Stimulated activated CD8-positive, alpha-beta memory T cell treated with anti-CD3 and anti-CD28 coated beads, Interleukin-7, amount 100 ng/mL, for 1 hour (primary cell): ENCODE measurements at places on chromosomes 12 and 14.

DNA sequence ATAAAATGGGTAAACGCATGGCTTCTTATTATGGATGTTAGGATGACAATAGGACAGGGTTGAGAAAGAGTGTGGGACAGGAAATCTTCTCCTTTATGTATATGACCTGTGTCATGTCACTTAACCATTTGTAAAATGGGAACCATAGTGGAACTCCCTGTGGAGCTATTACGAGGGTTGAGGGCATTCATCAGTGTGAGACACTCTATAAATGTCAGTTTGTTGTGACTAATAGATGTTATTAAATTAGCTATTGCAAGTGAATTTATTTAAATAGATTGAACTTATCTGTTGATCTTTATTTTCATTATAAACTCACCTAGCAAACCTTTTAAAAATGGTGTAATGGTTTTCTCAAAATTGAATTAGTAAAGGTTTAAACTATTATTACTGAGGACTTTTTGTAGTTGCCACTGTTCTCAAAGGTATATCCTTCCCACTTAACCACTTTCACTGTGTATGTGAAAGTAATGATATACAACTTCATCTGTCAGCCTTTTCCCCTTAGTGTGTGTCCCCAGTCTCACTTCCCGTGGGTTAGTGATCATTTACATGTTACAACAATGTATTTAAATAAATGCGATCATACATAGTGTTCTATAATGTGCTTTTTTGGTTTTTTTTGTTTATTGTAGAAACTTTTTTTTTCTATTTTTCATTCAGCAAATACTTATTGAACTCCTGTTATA is 17.1 kb downstream of the HELB start:
- DNase-seq, result no peak

DNA sequence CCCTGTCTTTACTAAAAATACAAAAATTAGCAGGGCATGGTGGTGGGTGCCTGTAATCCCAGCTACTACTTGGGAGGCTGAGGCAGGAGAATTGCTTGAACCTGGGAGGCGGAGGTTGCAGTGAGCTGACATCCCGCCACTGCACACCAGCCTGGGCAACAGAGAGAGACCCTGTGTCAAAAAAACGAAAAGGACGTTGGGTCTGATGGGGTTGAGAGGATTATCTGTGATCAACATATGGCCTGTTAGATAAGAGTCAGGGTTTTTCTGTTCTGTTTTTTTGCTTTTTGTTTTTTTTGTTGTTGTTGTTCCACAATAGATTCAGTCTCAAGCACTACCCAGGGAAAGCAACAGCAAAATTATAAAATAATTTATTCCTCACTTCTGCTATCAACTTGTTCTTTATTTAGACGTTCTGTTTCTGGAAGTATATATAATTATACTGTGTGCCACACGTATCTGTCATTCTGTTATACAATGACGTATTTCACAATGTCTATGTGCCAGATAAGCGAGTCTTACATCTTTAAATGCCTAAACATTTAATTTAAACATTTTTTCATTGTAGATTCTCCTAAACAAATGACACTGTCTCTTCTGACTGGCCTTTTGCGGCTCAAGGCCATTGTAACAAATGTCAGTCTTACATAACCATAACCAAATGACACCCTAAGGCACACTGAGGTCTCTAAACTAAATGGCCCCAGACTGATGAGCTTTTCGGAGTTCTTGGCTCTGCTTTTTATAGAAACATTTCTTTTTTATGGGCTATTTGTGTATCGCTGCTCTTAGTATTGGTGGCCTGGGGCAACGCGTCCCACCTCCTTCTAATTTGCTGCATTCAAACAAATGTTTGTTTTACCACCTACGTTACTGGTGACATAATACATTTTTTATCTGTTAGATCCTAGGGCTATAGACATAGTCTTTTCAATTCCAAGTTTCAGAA is 7.2 kb upstream of the P2RX4 start:
- DNase-seq, result no peak

DNA sequence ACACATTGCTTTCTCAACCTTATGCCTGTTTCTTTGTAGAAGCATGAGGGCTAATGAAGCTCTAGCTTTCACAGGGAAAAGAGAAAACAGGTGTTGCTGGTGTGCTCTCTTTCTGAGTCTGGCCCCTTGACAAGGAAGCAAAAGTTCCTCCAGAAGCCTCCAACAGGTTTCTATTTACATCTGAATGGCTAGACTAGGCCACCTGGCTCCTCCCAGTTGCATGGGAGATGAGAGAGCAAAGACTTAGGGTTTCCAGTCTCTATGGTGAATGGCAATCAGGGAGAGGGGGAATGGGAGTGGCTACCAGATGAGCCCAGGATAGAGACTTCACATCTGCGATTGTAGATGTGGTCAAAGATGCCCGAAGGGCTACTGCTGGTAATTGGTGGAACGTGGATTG is 138.1 kb upstream of the PLXNC1 start:
- no peak for DNase-seq

GRCh38 chr12:41348198-41348597 is 160.1 kb downstream of the PDZRN4 start:
- no peak for DNase-seq

GRCh38 chr12:15767301-15767700 is 21.9 kb downstream of the EPS8 start:
- DNase-seq, result no peak

DNA sequence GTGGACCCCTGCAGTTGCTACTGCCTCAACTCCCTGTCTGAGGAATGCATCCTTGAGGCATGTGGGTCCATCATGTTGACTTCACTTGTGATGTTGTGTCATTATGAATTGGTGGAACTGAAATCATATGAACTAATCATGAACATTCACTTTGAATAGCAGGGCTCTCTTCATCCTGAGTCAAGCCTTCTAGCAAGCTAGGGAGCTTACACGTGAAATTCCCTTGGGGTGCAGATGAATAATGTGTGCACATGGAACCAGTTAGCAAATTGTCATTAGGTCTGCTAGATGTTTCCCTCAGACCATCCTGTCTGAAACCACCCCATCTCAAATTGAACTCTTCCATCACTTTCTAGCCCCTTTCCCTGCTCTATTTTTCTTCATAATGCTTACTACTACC is 3.6 kb downstream of the COQ6 start:
- DNase-seq, result no peak

DNA sequence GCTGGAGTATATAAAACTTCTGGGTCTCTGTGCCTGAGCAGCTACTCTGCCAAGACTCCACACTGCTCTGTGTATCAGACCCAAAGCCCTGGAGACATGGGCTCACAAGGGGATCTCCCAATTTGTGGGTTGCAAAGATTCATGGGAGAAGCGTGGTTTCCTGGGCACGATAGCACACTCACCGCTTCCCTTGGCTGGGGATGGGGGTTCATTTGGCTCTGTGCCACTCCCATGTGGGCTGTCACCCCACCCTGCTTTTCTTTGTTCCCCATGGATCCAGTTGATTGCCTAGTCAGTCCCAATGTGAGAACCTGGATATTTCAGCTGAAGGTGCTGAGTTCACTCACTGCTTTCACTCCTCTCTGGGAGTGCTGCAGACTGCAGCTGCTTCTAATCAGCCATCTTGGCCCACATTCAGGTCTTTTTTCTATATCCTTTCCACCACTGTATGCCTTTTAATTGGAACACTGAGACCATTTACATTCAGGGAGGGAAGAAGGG is 40.0 kb upstream of the PCNX4 start:
- no peak for DNase-seq

- DNase-seq, result no peak
These were observed 4.0 kb downstream of the PTGER2 start for GRCh38 chr14:52318062-52318461.

DNA sequence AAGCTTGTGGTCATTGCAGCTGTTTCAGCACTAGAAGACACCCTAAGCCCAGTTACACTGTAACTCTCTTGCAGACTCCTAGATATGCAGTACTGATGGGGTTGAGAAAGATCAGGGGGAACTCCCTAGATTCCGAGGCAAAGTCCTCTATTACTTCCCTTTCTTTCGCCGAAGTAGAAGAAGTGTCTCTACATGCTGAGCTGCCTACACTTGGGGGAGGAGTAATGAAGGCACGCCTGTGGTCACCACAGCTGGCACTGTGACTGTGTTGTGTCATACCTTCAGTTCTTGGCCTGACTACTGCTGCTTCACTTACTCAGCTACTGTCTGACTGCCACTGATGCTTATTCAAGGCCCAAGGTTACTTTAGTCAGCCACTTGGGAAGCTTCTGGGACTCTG is 35.1 kb upstream of the RPL10L start:
- no peak for DNase-seq

DNA sequence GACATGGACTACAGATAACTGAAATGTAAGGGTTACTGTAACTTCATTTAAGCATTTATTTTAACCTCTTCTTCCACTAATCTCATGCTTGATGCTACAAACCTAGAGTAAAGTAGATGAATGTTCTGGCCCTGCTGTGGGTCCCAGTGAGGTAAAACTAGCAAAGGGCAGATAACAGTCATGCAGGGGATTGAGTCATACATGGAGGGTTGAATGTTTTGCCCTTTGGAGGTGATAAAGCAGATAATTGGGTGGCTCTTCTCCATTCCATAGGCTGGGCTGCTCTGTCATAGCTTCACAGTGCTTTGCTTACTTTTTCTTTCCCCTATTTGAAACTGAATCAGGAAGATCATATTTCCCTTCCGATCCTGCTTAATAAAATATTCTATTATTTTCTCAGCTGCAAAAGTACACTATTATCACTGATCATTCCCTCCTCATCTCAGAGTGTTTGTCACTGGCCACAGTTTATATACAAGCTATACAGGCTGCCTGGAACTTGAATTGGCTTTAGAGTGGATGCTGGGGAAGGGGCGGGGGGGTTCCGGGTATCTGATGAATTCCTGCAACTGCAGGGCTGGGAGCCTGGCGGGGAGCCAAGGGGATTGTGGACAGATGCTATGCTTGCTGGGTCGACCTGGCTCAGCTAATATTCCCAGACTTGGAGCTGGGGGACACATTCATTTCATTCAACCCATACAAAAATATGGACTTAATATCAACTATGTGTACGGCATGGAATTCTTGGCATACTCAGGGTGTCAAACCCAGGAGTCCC is 235.1 kb downstream of the NRXN3 start:
- no peak for DNase-seq

DNA sequence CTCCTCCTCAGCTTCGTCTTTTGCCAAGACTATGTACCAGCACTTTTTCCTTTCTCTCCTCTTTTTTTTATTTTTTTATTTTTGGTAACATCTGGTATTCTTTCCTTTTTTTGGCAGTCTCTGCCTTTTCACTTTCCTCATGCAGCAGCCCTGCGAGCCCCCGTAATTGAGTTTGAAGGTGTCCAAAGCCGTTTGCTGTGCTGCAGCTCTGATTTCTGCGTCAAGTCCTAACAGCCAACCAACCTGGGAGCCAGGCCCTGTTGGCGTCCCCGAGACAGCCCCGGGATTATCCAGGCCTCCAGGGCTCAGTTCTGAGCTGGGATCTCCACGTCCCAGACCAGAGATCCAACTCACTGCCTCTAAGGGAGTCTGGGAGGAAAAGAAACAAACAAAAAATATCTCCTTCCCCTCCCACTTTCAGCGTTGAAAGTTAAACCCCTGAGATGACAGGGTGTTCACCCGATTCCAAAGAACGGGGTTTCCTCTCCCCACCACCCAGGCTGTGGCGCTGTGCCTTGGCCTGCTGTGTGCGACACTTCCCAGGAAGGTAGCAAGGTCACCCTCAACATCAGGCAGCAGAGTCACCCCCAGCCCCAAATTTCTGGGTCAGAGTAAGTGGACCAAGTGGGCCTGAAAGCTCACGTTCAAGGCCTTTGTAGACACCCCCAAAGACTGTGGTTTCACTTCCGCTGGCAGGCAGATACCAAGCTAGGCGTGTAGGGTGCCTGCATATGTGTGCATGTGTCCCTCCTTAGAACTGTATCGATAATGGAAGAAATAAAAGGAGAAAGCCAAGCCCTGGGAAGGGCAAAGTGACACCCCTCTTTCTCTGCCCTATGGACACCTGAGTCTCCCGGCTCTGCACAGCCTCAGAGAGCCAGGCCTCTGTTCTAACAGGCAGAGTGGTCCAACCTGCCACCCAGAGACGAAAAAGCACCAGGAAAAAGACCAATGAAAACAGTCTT is 11.1 kb downstream of the BCL11B start:
- no peak for DNase-seq

DNA sequence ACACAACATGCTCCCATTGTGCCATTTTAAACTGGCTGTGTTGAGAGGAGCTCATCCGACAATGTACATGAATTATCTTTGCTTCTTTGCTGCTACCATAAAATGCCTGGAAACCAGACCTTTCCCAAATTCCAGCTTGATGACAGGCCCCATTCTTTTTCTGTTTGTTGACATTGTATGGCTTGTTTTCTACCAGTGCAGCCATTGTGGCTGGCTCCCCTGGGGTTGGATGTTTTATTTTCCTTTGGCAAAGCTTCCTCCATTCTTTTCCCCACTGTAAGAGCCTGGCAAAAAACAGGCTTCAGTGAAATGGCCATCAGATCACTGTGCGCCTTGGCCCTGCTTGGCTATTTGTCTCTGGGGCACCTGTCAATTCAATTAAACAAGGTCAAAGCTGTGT is 532.5 kb downstream of the VRK1 start:
- DNase-seq, result no peak

DNA sequence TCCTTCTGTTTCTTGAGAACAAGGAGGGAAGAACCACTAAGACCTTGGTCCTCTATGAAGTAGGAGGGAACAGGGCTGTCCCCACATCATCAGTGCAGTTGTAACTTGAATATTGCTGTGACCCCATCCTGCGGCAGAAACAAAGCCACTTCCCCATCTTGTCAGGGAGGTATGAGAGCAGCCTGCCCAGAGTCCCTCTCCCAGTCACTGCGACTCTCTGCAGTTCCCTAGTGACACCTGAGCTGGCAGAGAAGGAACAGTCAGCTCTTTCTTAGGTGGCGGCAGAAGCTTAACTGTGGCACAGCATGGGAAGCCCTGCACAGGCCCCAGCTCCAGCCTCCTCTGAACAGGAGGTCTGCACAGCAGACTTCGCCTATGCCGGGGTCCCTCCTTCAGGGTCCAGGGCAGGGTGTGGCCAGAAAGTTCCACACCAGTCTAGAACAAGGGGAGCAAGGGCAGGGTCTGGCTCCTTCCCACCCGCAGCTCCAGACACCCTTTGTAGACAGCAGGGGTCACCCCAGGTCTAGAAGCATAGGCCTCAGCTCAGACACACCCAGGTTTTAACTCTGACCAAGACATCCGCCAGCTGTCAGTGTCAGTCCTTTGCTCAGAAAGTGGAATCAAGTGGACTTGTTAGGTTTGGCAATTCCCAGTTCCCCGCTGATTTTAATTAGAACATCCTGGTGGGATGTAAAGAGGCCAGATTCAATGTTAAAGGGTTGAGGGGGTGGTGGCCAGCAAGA is 36.8 kb downstream of the DEGS2 start:
- DNase-seq, result no peak

DNA sequence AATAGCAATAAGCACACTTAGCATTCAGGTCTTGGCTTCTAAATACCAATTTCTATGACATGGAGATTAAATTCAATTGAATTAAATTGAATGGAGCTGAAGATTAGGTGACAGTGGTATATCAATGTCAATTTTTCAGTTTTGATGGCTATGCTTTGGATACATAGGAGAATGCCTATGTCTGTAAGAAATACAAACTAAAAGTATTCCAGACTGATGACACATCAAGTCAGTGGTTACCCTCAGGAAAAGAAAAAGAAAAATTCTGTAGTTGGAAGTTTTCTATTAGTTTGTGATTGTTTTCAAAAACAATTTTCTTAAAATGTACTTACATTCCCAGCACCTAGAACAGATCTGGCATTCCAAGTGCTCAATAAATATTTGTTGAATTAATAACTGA is 4.9 kb upstream of the DCAF4 start:
- no peak for DNase-seq
